ENCODE measurements at places on chromosomes 16 and 17.
A peak's percentile ranks its signal among the peaks of the same experiment; 100 is the strongest.

GRCh38 chr16:52861614-52862022, 191.1 kb downstream of the CHD9NB start:
- DNase-seq = peak; percentile 49

- DNase-seq = no peak
These were observed 27.0 kb downstream of the ZSWIM7 start for GRCh38 chr17:15972497-15972951.

DNA sequence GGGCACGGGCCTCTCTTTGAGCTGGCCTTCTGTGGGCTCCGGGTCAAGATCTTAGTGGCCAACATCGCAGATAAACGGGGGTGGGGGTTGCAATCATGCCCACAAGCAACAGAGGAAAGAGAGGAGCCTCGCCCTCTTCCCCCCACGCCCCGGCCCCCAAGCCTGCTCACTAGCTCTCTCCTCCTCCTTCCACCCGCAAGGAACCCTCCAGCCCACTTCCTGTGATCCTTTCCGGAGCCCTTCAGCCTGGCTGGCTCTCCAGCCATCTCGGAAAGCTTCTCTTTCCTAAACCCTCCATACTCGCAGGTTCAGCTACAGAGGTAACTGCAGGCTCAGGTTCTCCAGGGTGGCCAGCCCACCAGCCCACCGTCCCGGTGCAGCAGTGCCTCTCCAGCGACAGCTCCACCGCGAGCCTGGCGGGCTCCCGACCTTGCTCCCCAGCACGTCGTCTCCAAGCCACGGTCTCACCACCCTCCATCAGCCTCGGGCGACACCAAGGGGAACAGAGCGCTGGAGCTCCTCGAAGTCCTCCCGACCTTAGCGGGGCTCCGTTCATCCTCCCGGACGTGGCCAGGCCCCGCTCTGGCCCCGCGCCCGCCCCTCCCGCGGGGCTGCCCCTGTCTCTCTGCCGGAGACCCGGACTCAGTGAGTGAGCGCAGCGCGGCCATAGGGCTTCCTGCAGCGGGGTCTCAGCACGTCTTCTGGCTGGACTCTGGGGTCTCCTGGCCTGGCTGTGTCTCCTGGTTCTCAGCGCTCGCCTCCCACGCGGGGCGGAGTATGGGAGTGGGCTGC, 12.9 kb upstream of the ODF4 start:
- DNase-seq = peak; percentile 29

DNA sequence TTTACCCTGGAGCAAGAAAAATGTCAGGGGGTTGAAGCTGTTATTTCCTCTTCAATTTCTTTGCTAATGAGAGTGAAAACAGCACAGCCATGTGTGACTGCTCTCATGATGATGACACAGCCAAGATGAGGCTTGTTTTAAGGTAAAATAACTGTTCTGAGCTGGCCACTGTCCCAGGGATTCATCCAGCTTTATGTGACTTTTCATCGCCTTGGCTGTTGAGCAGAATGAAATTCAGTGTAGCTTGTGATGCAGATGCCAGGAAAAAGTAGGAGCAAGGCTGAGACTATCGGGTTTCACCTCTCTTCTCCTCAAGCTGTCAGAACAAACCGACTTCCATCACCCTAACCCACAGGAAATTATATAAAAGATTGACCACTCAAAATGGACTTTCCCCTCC, 361.8 kb upstream of the CDH5 start:
- peak; percentile 32 for DNase-seq

DNA sequence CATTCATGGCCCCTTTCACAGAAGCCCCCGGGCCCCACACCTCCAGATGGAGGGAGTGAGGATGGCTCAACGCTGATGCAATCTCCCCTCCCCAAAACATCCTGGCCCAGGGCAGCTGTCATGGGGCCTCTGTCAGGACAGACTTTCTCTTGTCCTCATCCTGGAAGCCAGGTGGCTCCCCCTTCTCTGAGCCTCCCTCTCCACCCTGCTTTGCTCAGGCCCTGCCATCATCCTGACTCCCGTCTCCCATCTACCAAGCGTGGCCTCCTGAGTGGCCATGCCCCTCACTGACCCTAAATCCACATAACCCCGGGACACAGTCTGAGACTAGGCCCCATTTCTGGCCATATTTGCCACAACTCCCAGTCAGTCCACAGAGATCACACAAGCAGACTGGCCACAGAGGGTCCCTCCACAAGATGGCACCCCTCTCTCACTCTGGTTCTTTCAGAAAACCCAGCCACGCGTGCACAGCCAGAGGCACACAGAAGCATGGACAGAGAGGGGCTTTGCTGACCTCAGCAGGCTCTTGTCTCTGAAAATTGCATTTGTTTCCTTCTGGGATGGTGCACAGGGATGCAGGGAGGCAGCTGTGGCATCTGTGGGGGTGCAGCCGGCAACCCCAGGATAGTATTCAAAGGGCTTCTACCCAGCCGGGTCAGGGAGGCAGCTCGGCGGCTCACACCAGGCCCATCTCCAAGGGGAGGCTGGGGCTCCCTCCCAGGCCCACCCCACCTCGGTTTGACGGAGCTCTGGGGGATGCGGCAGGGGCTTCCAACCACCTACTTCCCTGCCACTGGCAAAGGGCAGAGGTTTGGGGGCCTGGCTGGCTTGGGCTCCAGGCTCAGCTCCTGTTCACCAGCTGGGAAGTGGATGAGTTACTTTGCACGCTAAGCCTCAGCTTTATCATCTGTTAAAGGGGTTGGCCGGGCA, 16.9 kb downstream of the DOC2B start:
- DNase-seq = peak; percentile 36

GRCh38 chr16:72162105-72162692, 9.8 kb downstream of the PMFBP1 start:
- DNase-seq = no peak

DNA sequence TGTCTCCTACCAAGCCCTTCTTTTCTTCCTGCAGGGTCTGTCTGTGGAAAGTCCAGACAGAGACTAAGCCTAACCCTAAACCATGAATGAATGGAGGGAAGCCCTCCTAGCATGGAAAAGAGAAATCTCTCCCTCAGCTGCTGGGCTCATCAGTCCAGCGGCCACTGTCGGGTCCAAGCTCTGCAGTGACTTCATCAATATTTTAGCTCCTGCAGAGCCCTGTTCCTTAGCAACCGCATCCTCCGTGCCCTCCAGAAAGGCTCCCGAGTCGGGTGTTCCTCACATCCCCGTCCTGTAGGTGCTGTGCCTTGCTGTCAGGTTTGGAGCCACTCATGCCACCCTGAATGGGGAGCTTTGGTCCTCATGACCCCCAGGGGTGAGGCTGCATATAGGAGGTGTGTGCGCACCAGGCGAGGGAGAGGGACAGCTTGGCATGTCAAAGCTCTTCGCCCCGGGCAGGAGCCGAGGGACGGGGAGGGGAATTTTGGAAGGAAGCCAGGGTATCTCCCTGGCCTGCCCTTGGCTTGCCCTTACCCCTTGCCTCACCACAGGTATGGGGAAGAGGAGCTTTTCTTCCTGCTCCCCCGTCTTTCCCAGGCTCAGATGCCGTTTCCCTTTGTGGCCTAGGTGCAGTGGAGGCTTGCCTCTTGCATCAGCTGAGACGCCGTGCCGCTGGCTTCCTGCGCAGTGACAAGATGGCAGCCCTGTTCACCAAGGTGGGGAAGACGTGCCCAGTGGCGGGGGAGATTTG, 23.9 kb downstream of the SGSM2 start:
- no peak for DNase-seq

- DNase-seq = no peak
These were observed 693 bp downstream of the NDRG4 start for GRCh38 chr16:58500430-58501241.

GRCh38 chr17:30824002-30824355, 513 bp downstream of the CRLF3 start:
- peak; percentile 19 for DNase-seq

DNA sequence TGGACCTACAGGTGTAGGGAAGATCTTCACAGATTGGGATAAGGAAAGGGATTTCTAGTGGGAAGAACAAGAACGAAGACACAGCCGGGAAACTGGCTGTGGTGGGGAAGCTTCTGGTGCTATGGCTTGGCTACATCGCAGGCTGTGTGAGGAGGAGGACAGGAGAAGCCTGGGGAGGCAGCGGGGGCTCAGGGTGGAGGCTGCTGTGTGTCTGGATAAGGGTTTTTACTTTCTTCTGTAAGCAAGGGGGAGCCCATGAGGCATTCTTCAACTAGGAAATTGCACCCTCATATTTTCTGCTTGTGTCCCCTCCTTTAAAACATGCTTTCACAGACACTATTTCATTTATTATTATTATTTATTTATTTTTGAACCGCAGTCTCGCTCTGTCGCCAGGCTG, 2.9 kb upstream of the RHBDF2 start:
- DNase-seq = no peak

- DNase-seq = peak; percentile 50
These were observed 219.0 kb downstream of the FTO start for GRCh38 chr16:53922807-53923571.

- DNase-seq = peak; percentile 52
These were observed 7.0 kb upstream of the MILR1 start for GRCh38 chr17:64441772-64442540.

- DNase-seq = peak; percentile 76
These were observed 299.3 kb downstream of the SOX9 start for GRCh38 chr17:72419866-72420774.

DNA sequence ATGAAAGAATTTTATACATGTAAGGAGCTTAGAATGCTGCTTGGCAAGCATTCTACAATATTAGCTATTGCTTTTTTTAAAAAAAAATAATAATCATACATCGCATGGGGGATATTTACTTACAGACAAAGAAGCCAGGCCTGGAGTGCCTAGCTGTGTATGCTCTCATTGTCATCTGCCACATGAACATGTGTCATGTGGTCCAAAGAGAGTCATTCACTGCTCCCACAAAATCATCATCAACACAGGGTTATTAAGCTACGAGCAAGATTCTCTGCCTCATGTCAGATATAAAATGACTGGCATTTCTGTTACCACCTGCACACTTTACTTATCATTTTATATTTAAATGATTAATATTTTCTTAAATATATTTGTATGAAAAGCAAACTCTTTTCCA, 1.9 kb upstream of the MT1E start:
- no peak for DNase-seq

DNA sequence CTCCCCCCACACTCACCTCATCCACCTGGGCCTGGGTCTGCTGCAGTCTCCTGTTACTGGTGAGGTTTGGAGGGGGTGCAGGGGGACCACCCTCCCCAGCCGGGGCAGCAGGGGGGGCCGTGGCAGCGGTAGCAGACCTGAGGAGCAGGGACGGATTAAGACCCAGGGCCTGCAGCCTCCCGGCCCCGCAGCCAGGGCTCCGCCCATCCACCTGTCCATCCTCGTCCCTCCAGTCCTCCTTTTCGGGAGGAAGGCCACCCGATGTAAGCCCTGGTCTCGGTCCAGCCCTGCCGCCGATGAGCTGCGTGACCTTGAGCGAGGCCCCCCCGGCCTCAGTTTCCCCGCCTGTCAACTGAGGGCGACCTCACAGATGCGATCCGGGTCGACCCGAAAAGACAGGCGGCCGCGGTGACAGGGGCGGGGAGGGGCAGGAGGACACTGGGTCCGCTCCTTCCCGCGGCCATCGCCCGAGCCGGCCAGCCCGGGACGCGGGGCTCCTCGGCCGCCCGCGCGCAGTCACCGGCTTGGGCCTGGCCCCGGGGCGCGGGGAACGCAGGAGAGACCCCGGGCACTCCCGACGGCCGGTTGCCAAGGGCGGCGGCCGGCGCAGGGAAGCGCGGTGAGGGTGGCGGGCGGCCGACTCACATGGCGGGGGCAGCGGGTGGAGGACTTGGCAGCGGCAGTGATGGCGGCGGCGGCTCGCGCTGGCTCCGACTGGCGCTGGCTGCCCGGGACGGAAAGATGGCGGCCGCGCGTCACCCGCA, at the start of gene VAMP2:
Gene VAMP2 (minus strand): TSS at position 716 of the 764 bp plus-strand sequence. CDS start 69 bp downstream, at position 647.
- peak; percentile 52 for DNase-seq

DNA sequence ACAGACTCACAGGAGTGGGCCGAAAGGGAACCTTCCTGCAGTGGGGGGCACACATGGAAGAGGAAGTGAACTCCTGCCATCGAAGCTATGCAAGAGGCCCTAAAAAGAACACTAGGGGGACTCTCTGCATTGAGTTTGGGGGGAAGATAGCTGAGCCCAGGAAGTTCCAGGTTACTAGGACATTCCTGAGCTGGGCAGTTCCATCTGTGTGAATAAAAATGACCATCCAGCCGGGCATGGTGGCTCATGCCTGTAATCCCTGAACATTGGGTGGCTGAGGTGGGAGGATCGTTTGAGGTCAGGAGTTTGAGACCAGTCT, 211.8 kb downstream of the ZNF423 start:
- DNase-seq = no peak

DNA sequence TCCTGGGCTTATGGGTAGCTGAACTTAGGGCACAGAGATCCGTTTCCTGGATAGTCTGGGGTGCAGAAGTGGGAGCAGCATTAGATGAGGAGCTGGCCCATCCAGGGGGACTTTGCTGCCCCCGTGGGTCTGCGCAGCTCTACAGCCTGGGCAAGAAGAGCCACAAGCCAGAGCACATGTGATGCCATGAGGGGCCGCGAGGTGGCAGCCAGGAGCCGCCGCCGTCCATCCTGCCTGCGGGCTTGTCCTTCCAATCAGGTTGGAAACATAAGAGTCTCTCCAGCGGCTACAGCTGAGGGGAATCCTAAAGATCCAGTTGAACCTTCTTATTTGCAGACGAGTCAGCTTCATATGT, 21.9 kb downstream of the C1QTNF1 start:
- DNase-seq = peak; percentile 51

GRCh38 chr16:22898131-22898530, 84.2 kb downstream of the HS3ST2 start:
- DNase-seq = no peak

DNA sequence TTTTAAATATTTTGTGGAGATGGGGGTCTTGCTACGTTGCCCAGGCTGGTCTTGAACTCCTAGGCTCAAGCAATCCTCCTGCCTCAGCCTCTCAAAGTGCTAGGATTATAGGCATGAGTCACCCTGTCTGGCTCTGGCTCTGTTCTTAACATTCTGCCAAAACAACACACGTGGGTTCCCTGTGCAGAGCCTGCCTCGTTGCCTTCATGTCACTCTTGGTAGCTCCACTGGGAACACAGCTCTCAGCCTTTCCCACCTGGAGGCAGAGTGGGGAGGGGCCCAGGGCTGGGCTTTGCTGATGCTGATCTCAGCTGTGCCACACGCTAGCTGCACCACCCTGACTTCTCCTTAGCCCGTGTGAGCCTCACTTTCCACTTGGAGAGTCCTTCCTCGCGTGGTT, 19.3 kb downstream of the CRISPLD2 start:
- DNase-seq = peak; percentile 80

DNA sequence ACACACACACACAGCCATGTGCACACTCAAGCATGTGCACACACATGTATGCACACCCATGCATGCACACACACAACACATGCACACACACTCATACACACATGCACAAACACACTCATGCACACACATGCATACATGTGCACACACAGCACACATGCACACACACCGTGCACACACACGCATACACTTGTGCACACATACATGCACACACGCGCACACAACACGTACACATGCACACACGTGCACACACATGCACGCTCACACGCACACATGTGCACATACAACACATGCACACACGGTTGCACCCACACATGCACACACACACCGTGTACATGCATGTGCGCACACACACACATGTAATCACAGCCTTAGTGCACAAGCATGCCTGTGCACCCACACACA, 230.4 kb upstream of the GSE1 start:
- no peak for DNase-seq

Measured in fibroblast of lung (primary cell).